ENCODE measurements at places on chromosomes 5 and 9.

GRCh38 chr9:71944754-71945375, 33.4 kb downstream of the C9orf85 start:
- DNase-seq = no peak

DNA sequence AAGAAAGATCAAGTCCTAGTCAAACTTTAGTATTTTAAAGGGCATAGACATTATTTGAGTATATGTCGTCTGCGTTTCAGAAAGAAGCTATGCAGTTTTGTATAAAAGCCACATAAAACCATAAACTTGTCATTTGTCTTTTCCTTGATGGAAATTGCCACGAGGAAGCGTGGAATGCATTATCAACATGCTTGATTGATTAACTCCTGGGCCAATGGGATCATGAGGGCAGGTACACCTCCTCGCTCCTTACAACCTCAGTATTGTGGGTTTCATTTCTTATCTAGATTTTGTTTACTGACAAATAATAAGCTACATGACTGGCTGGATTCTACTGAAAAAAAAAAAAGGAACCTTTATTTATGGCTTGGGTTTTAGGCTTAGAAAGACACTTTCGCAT, 122.5 kb upstream of the RFX3 start:
- DNase-seq = no peak

DNA sequence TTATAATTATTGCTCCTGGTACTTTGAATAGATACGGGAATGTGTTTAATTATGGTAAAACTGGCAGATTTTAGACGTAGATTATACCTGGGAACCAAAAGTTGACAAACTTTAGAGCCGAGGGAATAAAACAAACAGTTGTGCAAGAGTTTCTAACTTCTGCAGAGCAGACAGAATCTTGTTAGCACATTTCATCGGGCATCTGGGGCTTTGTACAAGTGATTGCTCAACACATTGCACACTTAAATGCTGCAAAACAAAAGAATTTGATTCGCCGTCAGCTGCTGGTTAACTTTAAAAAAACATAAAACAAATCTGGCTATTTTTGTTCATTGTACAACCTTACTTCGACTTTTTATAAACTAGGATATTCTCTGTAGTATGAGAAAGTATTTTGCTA, 398.1 kb downstream of the MAN2A1 start:
- no peak for DNase-seq

- DNase-seq = no peak
Measured at GRCh38 chr5:116097301-116097700, 12.5 kb downstream of the COMMD10 start.

- DNase-seq = no peak
Measured at GRCh38 chr5:79792463-79792862, 102.8 kb downstream of the CMYA5 start.
